ENCODE measurements at places on chromosomes 4 and X.

- DNase-seq: no peak
These were observed 15.9 kb downstream of the DHX15 start for GRCh38 chr4:24568425-24568824.

- no peak for DNase-seq
These were observed 2.4 kb downstream of the CHRNA9 start for GRCh38 chr4:40337523-40337922.

DNA sequence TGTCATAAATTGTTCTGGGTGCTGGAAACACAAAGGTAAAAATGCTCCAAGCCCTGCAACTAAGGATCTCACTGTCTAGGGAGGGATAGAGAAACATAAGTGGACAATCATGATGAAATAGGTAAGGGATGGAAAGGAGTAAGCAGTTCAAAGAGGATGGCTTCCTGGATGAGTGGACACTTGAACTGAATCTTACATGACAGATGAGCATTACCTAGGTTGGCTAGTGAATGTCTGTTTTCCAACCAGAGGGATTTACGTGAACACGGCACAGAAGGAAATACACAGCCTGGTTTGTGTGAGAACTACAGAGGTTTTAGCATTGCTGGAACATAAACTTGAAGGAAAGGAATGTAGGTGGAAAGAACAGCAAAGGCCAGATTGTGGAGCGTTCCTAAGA, 150.2 kb upstream of the GALNT7 start:
- no peak for DNase-seq

- DNase-seq: no peak
These were observed 18.2 kb downstream of the SH3KBP1 start for GRCh38 chrX:19869193-19869592.

DNA sequence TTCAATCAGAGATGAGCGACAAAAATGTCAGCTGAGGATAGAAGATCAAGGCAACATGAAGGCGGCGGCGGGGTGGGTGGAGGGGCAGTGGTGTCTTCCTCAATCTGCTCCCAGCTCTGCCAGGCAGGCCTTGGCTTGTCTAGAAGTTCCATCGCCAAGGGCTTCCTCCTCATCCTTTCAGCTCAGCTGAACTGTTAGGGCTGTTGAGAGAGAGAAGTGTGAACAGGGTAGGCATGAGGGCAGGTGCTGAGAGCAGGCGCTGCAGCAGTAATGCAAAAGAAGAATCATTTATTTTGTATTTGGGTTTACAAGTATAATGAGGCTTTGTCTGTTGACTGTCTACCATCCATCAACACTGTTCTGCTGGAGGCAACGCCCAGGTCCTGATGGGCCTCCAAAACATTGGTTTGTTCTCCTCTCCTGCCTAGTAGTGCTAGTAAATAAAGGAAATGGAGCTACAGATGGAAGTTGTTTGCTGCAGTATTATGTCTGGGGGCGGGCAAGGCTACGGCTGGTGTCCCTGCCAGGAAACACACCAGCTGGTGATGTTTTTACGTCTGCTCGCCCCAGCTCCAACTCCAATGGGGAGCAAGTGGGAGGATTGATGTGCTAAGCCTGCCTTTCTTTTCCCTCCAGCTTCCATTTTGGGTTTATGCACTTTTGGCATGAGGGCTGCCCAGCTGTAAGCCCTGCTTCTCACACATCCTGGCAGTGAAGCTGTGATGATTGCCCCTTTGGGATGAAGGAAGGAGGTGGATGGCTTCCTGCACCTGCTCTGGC, 139.4 kb upstream of the BOD1L1 start:
- DNase-seq: no peak

DNA sequence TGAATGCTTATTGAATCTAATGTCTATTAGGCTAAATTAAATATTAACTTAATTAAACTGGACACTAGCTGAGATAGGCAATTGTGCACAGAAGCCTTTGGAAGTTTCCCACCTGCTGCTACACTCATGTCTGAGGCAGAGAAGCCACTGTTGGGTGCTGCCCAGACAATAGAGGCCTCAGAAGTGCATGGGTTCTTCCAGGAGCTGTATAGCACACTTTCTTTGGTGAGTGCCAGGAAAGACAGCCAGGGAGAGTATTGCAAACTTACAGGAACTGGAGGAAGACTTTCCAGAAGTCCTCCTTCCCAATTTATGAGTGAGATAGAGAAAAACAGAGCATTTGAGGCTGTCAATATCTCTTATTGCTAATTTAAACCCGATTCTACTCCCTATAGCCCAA, 89.9 kb downstream of the GPAT3 start:
- peak; percentile 52 for DNase-seq

GRCh38 chrX:135535077-135535940, 14.8 kb downstream of the INTS6L start:
- DNase-seq: no peak

DNA sequence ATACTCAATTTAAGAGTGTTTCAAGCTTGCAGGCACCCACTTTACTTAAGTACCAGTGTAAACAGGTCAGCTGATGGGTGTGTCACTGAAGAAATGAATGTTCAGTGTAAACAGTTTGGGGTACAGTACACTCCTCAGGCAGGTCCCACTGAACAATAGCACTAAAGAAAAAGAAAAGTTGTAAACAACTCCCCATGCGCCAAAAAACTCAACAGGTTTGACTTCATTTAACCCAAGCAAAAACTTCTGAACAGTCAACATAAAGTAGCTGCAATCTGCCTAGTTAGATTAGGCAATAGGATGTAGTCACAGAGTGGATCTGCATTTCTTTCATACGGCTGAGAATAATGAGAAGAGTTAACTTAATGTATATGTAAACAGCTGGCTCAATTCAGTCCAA, 93.2 kb downstream of the FAM13A start:
- DNase-seq: peak; percentile 11

- DNase-seq: no peak
These were observed 349.3 kb upstream of the KLF3 start for GRCh38 chr4:38314663-38315062.

DNA sequence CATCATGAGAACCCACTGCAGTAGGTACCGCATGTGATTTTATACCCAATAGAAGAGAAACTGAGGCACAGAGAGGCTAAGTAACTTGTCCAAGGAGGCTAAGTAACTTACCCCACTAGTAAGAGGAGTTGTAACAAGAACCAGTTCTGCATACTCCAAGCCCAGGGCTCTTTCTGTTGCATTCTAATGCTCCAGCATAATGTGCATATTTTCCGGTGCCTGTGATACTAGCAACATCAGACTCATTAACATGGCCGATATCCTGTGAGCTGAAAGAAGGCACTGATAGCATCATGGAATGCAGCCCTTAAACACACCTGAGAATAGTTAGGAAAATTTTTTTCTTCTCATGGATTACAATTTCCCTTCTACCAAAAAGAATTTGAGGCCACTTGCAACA, 39.7 kb upstream of the KLF3 start:
- no peak for DNase-seq

- DNase-seq: peak; percentile 44
These were observed 17.1 kb upstream of the C1QTNF7 start for GRCh38 chr4:15410750-15411149.

DNA sequence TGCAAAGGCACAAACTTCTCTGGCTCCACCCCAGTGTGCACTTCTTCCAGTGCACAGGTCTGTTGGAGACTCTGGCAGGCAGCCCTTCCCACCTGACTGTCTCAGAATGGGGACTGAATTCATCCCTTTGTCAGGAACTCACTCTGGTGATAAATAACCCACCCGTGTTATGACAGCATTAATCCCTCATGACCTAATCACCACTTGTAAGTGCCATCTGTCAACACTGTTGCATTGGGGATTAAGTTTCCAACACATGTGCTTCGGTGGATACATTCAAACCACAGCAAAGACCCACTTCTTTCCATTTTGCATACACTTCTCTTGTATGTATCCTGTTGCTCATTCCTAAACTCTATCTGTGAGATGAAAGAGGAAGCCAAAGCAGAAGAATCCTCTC, 1002.9 kb upstream of the IGFBP7 start:
- DNase-seq: peak; percentile 75

GRCh38 chr4:127103681-127104115, 529.1 kb upstream of the INTU start:
- DNase-seq: peak; percentile 84

DNA sequence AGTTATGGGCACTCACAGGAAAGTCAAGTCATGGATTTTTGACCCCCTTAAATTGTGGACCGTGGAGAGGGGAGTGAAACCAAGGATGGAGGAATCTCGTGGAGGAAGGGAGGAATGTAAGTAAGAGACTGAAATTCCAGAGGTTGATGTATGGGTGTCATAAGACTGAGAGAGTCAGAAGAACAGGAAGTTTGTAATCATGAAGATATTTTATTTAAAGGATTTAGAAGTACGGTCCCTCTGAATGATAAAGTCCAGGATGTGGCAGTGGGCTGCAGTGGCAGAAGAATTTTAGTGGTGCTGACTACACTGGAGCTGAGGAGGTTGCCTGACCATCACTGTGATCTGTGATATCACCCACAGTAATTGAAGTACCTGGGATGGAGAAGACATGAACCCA, 57.8 kb downstream of the DCLK2 start:
- no peak for DNase-seq

GRCh38 chr4:57363346-57363745, 253.2 kb upstream of the IGFBP7 start:
- DNase-seq: no peak

GRCh38 chrX:80578517-80579105, 158.4 kb downstream of the TENT5D start:
- peak; percentile 33 for DNase-seq

- no peak for DNase-seq
These were observed 119.7 kb upstream of the RBPJ start for GRCh38 chr4:26201120-26201519.

- DNase-seq: no peak
These were observed 34.4 kb upstream of the MSMO1 start for GRCh38 chr4:165293061-165293460.

DNA sequence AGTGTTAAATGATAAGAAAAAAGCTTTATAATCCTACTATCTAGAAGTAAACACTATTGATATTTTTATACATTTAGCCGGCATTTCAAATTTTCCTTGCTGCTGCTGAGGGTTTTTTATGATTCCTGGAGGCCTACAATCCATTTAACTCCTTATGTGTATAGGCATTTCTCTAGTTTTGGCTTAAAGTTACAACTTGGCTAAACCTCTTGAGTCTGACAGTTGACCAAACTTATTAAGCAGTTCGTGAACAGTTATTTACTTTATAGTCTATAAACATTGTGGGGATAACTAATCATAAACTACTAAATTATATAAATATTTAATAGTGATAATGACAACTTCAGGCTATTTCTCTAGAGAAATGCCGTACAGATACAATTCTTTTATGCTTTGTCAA, 141.9 kb downstream of the ADGRL3 start:
- no peak for DNase-seq

GRCh38 chr4:1938027-1938426, 66.8 kb downstream of the NSD2 start:
- DNase-seq: no peak

- no peak for DNase-seq
These were observed 9.5 kb downstream of the ASB5 start for GRCh38 chr4:176259330-176260090.

Measured in tongue (tissue), 3 donors.